ENCODE measurements at places on chromosomes 11 and 22.

- H3K4me3 ChIP-seq: no peak overlapping the region
- H3K4me1 ChIP-seq: no peaks in the 10 kb centered on the region
Observed at GRCh38 chr11:92411431-92411830, 186.8 kb downstream of the FAT3 start.

- peaks cover 5% of the 10 kb centered on the region for H3K4me1 ChIP-seq
- H3K4me3 ChIP-seq: no peak overlapping the region
- DNase-seq: no peak
- H3K27me3 ChIP-seq: no peaks in the 10 kb centered on the region
- H3K27ac ChIP-seq: no peak overlapping the region
- H3K36me3 ChIP-seq: no peaks in the 10 kb centered on the region
Observed at GRCh38 chr11:73296501-73297230, 11.4 kb upstream of the ARHGEF17 start.

DNA sequence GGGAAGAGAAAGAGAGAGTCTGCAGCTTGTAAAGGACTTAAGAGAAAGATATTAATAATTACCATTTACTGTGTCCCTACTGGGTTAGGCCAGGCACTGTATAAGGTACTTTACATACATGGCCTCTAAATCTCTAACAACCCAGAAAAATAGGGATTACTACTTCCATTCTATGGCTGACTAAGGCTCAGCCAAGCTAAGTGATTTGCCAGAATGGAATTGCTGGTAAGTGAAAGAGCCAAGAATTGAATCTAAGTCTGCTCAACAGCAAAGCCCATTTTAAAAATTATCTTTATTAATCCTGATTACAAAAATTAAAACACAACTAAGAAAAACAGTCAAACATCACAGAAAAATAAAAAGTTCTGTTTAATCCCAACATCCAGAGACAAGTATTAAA lies 21.4 kb downstream of the XRRA1 start:
- no peaks in the 10 kb centered on the region for H3K4me1 ChIP-seq
- H3K27me3 ChIP-seq: no peaks in the 10 kb centered on the region
- no peak overlapping the region for H3K4me3 ChIP-seq
- peaks cover 22% of the 10 kb centered on the region for H3K36me3 ChIP-seq

- DNase-seq: no peak
- no peak overlapping the region for H3K27ac ChIP-seq
- peaks cover 5% of the 10 kb centered on the region for H3K27me3 ChIP-seq
- no peak overlapping the region for H3K4me3 ChIP-seq
Observed at GRCh38 chr11:5103066-5103465, 33.7 kb downstream of the OR52E1 start.

- H3K4me1 ChIP-seq: no peaks in the 10 kb centered on the region
- no peaks in the 10 kb centered on the region for H3K27me3 ChIP-seq
- H3K36me3 ChIP-seq: no peaks in the 10 kb centered on the region
- no peak for DNase-seq
Observed at GRCh38 chr22:24796860-24797259, 9.2 kb upstream of the SGSM1 start.

DNA sequence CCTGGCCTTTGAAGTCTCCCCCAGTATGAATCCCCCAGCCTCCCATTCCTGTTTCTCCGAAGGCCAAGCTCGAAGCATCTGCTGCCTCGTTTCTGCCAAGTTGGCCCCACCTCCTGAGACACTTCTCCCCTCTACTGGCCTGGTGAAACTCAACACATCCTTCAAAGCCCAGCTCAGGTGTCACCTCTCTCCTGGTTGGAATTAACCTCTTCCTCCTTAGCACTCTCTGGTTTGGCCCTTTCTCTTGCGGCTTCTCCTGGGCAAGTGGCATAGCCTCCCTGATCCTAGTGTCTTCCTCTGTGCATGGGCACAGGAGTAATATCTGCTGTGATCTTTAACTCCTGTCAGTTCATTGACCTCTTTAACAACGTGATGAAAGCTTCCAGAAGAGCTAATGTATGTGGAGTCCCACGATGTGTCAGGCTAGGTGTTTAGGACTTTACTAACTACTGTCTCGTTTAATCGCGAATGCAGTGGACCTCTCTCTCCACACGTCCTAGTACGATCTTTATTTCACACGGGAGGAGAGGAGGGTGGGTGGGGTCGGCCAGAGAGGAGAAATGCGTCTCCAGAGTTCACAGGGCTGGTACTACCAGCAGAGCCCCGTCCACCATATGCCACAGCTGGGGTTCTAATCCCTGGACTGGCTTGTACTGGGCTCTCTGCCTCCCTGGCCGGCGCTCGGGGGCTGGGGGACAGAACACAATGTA lies 826 bp upstream of the PTPRJ start:
- H3K36me3 ChIP-seq: no peaks in the 10 kb centered on the region
- no peak overlapping the region for H3K4me3 ChIP-seq
- peaks cover 9% of the 10 kb centered on the region for H3K27me3 ChIP-seq
- H3K27ac ChIP-seq: no peak overlapping the region

- H3K27ac ChIP-seq: no peak overlapping the region
- no peaks in the 10 kb centered on the region for H3K36me3 ChIP-seq
- H3K4me3 ChIP-seq: no peak overlapping the region
- no peaks in the 10 kb centered on the region for H3K4me1 ChIP-seq
Observed at GRCh38 chr11:123494195-123495050, 64.4 kb downstream of the GRAMD1B start.

All from common myeloid progenitor, CD34-positive (primary cell).